ENCODE measurements at places on chromosomes 16 and 17. TPM values are rescaled to one million over a fixed set of nuclear protein-coding genes. Genes with fewer than 3 reads are reported as not detected.

- DNase-seq = no peak
Observed at GRCh38 chr16:86354641-86355513, 155.4 kb upstream of the FOXF1 start.

DNA sequence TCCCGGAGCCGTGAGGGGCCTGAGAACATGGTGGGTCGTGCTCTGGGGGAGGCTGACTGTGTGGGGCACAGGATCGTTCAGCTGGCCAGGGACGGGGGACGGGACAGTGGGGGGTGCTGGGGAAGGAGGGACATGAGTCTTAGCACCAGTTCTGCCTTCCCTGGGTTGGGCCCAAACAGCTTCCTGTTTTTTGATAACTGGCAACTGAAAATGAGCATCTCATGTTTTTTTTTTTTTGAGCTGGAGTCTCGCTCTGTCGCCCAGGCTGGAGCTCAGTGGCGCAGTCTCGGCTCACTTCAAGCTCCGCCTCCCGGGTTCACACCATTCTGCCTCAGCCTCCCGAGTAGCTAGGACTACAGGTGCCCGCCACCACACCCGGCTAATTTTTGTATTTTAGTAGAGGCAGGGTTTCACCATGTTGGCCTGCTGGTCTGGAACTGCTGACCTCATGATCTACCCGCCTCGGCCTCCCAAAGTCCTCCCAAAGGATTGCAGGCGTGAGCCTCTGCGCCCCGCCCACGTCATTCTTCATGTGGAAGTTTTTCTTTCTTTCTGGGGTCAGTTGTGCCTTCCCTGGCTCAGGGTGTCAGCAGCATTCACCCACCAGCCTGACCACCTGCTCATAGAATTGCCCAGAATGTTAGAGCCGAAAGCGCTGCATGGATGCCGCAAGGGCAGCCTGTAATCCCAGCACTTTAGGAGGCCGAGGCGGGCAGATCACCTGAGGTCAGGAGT is 6.4 kb downstream of the ASPSCR1 start:
- no peak for DNase-seq

- no peak for DNase-seq
Observed at GRCh38 chr17:39165841-39166349, at the start of gene ARL5C. ARL5C (minus strand) TSS chr17:39166161; CDS start chr17:39165760, 401 bp downstream.

GRCh38 chr17:55480631-55481315 is 30.5 kb downstream of the SMIM36 start:
- DNase-seq = no peak

DNA sequence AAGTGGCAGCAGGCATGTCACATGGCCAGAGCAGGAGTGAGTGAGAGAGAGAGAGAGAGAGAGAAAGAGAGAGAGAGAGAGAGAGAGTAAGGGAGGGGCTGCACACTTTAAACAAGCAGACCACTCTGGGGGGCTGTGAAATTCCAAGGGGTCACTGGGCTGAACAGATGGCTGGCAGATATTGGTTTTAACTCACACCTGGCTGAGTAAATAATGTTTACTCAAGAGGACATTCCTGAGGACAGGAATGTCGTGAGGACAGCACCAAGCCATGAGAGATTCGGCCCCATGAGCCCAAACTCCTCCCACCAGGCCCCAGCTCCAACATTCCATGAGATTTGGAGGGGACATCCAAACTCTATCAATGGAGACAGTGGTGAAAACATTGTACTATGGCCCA is 269.7 kb downstream of the CBLN1 start:
- no peak for DNase-seq

Gene TXNL4B
- 14.0 TPM for total RNA-seq

Gene RFNG
- 51.6 TPM for total RNA-seq

DNA sequence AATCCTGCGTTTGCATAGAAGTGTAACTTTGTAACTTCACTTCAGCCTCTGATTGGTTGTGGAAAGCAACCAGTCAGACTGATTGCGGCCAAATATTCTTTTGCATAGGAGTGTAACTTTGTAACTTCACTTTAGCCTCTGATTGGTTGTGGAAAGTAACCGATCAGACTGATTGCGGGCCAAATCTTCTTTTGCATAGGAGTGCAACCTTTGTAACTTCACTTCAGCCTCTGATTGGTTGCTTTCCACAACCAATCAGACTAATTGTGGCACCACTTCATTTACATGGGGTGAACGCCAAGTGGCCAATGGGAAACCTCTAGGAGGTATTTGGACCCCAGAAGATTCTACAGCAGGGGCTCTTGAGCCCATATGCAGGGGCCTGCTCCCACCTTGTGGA is 1.8 kb upstream of the TMEM98 start:
- DNase-seq = no peak

GRCh38 chr16:67893743-67894399 is 817 bp downstream of the PSKH1 start:
- DNase-seq = no peak

DNA sequence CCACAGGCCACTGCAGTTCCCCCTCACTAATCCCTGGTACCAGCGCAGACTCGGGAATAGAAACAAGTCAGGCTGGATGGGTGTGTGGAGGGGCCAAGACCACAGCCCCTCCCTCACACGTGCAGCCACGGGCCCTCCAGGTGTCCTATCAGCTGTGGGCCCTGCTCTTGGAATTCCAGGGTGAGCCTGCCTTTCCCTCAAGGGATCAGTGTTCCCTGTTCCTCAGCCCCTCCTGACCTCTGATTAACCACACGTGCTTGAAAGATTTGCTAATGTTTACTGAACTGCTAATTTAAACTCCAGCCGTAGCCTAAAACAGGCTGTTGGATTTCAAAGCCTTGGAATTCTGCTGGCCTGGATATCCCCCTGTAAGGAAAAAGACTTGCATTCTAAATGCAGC is 146.4 kb downstream of the SOCS1 start:
- no peak for DNase-seq

Gene TBC1D3C
- not detected for total RNA-seq

Gene ARMC5
- 14.6 TPM for total RNA-seq

- no peak for DNase-seq
Observed at GRCh38 chr16:22784690-22785214, 29.2 kb upstream of the HS3ST2 start.

- no peak for DNase-seq
Observed at GRCh38 chr17:82965371-82965770, 114.0 kb upstream of the METRNL start.

Gene HOXB1
- not detected for total RNA-seq

DNA sequence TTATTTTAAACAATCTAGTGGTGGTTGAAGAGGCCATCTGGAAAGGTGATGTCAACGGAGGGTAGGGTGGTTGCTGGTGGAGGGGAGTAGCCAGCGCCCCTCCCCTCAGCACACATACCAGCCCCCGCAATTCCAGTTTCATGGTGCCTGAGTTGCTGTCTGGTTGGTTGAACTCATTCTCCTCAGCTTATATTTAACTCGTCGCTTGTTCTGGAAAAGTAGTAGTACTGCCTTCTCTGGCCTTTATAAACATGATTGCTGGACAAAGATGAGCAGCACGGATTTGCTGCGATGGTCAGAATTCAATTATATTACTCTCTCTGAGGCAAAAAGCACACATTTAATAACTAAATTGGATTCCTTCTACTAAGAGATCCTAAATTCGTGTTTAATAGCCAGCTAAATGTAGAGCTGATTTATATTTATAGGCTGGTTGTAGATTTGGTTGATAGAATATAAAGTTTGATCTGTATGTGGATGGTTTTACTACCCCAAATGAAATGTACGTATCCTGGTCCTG is 238.0 kb upstream of the TBX2 start:
- DNase-seq = no peak

Gene HSF5
- 0.09 TPM for total RNA-seq

GRCh38 chr17:2071024-2071385 is 16.1 kb downstream of the HIC1 start:
- DNase-seq = no peak

- DNase-seq = no peak
Observed at GRCh38 chr16:62950351-62950750, 914.1 kb upstream of the CDH8 start.

- DNase-seq = no peak
Observed at GRCh38 chr16:54287131-54288029, 793 bp upstream of the IRX3 start.

Gene SCN4A
- total RNA-seq = 1.2 TPM

Gene ABCC11
- 0.81 TPM for total RNA-seq

Gene TEX14
- total RNA-seq = 0.32 TPM
